ENCODE measurements at places on chromosomes 13 and 19. TPM values are rescaled to one million over a fixed set of nuclear protein-coding genes. Genes with fewer than 3 reads are reported as not detected.

Gene URAD
- total RNA-seq: not detected

- H3K4me3 ChIP-seq: no peak overlapping the region
- no peaks in the 10 kb centered on the region for H3K36me3 ChIP-seq
- no peak for DNase-seq
- no peak overlapping the region for H3K27ac ChIP-seq
- no peaks in the 10 kb centered on the region for H3K27me3 ChIP-seq
Observed at GRCh38 chr19:18093439-18094161, 4.0 kb upstream of the MAST3 start.

GRCh38 chr13:66618702-66619101 lies 611.4 kb downstream of the PCDH9 start:
- no peaks in the 10 kb centered on the region for H3K36me3 ChIP-seq
- no peak overlapping the region for H3K4me3 ChIP-seq
- H3K27me3 ChIP-seq: no peaks in the 10 kb centered on the region
- no peaks in the 10 kb centered on the region for H3K4me1 ChIP-seq
- DNase-seq: no peak

DNA sequence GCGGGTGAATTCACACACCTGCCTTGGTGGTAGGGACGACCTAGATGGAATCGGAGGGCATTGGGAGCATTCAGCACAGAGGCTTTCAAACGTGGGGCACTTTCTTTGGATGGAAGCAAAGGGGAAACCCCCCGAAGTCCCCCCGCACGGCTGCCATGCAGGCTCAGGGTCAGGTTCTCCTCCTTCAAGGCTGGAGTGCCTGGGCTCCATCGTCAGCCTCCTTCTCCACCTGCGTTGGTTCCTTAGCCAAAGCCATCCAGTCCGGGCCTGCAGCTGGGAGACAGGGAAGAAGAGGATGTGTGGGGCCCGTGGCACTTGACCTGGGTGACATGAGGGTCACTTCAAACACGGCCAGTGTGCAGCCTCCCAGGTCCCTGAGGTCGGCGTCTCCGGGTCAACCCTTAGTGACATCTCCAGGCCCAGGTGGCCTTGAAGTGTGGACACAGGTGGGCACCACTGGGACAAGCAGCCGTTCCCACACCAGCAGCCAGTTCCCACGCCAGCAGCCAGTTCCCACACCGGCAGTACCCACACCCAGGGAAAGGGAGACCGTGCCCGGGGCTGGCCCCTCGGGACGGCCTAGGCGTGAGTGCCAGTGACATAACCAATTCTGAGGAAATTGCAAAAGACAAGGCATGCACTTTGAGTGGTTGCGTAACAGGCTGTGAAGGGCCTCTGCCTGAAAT lies 116.0 kb downstream of the SOX1 start:
- H3K27ac ChIP-seq: no peak overlapping the region
- H3K36me3 ChIP-seq: no peaks in the 10 kb centered on the region
- no peak for DNase-seq
- H3K4me1 ChIP-seq: no peaks in the 10 kb centered on the region
- no peak overlapping the region for H3K4me3 ChIP-seq

- DNase-seq: no peak
- no peak overlapping the region for H3K27ac ChIP-seq
- H3K27me3 ChIP-seq: no peaks in the 10 kb centered on the region
- no peaks in the 10 kb centered on the region for H3K36me3 ChIP-seq
- H3K4me3 ChIP-seq: no peak overlapping the region
- peaks cover 3% of the 10 kb centered on the region for H3K4me1 ChIP-seq
Observed at GRCh38 chr19:29420482-29421195, 105.2 kb upstream of the VSTM2B start.

DNA sequence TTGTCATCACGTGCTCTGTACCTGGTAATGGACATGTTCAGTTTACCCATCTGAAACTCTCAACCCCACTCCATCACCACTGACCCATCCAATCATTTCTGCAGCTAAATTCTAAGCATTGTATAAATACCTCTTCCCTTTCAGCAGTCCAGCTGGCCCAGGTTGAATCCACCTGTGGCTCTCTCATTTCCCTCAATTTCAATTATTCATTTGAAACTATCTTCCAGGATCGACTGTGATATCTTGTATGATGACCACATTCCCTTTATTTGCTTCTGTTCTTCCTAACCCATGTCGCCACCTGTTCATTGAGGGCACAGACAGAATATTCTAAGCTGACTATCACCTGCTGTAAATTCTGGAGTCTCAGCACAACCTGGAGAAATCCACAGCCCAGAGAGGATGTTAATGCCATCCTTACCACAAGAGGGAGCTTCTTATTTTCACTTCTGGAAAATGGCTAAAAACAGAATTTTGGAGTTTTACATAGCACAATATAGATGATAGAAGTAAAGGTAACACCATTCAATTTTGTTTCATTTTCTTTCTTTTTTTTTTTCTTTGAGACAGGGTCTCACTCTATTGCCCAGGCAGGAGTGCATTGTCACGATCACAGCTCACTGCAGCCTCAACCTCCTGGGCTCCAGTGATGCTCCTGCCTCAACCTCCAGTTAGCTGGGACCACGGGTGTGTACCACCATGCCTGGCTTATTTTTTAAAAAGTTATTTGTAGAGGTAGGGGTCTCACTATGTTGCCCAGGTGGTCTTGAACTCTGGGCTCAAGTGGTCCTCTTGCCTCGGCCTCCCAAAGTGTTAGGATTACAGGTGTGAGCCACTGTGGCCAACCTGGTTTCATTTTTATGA lies 38.6 kb downstream of the ZNF823 start:
- no peak for DNase-seq
- no peak overlapping the region for H3K4me3 ChIP-seq
- H3K27me3 ChIP-seq: peaks cover 24% of the 10 kb centered on the region

DNA sequence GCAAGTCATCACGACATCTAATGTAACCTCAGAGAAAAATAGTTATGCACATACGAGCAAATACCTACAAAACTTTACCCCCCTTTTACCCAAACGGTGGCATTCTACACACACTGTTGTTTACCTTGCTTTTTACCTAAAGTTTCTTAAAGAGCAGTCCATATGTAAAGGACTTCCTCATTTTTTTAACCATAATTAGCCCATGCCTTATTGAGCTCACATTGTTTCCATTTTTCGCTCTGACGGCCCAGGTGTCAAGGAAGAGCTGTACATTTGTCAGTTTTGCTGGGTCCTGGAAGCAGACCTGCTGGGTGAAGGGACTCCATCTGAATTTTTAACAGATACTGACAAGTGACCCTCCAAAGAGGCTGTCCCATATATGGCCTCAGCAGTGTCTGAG lies 89.4 kb downstream of the STK24 start:
- peaks cover 81% of the 10 kb centered on the region for H3K4me1 ChIP-seq
- no peak overlapping the region for H3K27ac ChIP-seq
- H3K36me3 ChIP-seq: peaks cover 10% of the 10 kb centered on the region
- H3K4me3 ChIP-seq: no peak overlapping the region

GRCh38 chr19:3698974-3699740 lies 1.1 kb downstream of the PIP5K1C start:
- peak overlapping the region; percentile 58 for H3K27ac ChIP-seq
- H3K36me3 ChIP-seq: no peaks in the 10 kb centered on the region

DNA sequence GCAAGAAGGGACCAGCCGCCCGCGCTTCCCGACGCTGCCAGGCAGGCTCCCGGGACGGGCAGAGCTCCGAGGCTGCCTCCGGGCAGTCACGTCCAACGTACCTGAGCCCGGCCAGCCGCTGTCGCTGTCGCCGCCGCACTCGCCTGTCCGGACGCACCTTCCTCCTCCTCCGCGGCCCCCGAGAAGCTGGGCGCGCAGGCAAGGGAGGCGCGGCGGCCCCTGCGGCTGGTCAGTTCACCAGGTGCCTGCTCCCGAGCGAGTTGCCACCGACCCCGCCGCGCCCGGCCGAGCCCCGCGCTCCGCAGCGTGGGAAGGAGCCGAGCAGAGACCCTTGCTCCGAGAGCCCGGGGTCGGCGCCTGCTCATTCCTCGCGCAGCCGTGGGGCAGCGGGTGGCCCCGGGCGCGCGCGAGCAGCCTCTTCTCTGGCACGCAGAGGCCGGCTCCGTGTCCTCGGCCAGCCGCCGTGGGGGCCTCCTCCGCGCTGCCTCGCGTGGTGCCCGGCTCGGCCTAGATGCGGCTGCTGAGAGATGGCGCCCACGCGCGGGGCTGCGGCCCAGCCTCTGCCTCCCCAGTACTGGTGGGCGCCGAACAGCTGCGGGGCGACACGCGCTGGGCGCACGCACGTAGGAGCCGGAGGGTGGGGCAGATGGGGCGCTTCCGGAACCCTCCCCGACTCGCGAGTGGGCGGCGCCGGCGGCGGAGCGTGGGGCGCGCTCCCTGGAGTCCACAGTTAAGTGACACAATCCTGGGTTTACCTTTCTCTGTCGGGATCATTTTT lies 419.4 kb downstream of the UQCRFS1 start:
- no peak overlapping the region for H3K27ac ChIP-seq
- no peak overlapping the region for H3K4me3 ChIP-seq
- H3K4me1 ChIP-seq: no peaks in the 10 kb centered on the region
- H3K27me3 ChIP-seq: peaks cover 55% of the 10 kb centered on the region
- peaks cover 2% of the 10 kb centered on the region for H3K36me3 ChIP-seq

Gene CYP4F22
- 1.3 TPM for total RNA-seq

Gene ZNF221
- total RNA-seq: 1.6 TPM

DNA sequence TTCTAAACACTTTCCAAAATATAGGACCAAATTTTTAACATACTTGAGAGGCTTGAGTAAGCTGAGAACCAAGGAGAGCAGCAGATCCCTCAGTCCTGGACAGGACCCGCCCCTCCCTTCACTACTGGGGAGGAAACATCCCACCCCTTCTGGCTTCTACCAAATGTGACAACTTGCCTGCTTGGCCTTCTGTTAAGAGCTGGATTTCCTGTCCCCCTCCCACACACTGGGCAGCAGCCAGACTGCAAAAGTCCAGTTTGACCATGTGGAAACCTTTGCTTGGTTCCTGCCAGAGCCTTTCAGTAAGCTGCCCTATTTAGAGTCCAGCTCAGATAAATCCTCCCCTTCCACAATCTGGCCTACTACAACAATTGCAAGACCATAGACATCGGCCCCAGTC lies 84.3 kb downstream of the FGF14 start:
- no peaks in the 10 kb centered on the region for H3K4me1 ChIP-seq
- H3K27ac ChIP-seq: no peak overlapping the region
- peaks cover 4% of the 10 kb centered on the region for H3K27me3 ChIP-seq
- DNase-seq: no peak

DNA sequence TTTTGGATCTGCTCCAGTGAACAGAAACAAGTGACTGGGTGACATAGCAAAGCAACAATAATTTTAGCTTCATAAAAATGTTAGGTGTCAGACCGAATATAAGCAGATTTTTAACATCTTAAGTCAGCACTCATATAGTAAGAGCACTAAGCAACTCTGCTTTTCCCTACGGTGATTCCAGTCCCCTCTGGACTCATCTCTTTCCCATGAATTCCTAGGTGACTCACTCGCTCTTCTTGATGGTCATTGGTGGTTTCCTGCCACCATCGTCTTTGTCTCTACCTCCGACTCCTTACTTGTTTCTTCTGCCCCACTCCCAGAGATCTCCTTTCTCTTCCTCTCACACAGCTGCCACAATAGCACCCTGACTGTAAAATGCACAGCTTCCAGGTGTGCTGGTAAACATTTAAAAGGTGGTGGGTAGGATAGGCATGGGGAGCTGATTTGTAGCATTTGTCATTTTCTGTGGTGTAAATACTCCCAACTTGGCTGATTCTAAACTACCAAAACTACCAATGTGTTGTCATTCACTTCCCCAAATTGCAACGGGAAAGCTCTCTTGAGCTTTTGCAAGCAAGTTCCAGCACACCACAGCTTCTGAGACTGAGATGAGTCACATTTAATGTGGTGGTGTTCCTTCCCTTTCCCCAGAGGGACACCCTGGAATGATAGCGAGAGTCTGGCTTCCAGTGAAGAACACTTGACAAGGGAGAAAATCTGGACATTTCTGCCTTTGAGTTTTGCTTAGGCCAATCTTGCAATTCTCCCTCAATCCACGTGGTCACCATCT lies 42.8 kb upstream of the CLDN10 start:
- DNase-seq: no peak
- H3K4me3 ChIP-seq: no peak overlapping the region
- no peaks in the 10 kb centered on the region for H3K4me1 ChIP-seq
- no peak overlapping the region for H3K27ac ChIP-seq
- peaks cover 9% of the 10 kb centered on the region for H3K27me3 ChIP-seq

DNA sequence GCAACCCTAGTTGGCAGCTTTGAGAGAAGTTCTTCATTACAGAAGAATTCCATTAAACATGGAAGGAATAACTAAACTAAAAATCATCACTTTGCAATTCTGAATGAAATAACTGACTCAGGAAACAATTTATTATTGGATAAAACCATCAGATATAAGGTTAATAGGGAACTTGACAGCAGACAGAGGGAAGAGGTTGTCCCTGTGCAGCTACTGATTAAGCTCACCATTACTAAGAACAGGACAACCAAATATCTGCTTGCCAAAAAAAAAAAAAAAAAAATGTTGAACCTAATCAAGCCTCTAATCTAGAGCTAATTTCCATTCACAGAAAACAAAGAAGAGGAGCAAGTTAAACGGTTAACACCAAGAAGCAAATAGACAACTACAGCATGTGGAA lies 12.8 kb downstream of the N4BP2L2 start:
- peaks cover 31% of the 10 kb centered on the region for H3K4me1 ChIP-seq
- H3K27me3 ChIP-seq: no peaks in the 10 kb centered on the region
- H3K27ac ChIP-seq: no peak overlapping the region
- DNase-seq: no peak

DNA sequence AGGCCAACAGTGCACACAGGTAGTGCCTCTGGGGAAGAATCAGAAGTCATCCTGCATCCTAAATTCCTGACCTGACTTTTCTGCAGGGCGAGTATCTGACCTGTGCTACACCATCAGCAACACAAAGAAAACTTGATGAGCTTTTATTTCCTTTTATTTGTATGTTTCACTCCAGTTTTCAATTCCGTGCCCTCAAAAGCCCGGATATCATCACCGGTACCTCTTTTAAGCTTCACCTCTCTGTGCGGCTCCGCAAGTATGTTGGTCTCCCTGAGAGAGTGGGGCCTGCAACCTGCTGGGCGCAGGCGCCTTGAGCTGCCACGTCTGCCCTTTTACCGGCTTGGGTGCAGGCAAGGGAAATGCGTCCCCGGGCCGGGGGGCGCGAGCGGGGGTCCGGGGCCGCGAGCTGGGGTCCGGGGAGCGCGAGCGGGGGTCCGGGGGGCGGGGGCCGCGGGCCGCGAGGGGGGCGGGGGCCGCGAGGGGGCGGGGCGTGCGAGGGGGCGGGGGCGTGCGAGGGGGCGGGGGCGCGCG lies 4.3 kb upstream of the DUXA start:
- peak overlapping the region; percentile 75 for H3K4me3 ChIP-seq
- H3K4me1 ChIP-seq: peaks cover 6% of the 10 kb centered on the region
- H3K27me3 ChIP-seq: peaks cover 3% of the 10 kb centered on the region
- peak overlapping the region; percentile 45 for H3K27ac ChIP-seq

GRCh38 chr13:114269281-114269770 lies 12.1 kb upstream of the UPF3A start:
- no peak for DNase-seq
- H3K36me3 ChIP-seq: peaks cover 56% of the 10 kb centered on the region
- peak overlapping the region; percentile 61 for H3K27ac ChIP-seq

Gene KIR3DL2
- total RNA-seq: not detected

GRCh38 chr13:79018166-79018565 lies 359.2 kb upstream of the OBI1 start:
- no peaks in the 10 kb centered on the region for H3K36me3 ChIP-seq
- H3K4me3 ChIP-seq: no peak overlapping the region
- H3K4me1 ChIP-seq: no peaks in the 10 kb centered on the region
- DNase-seq: no peak
- no peak overlapping the region for H3K27ac ChIP-seq
- H3K27me3 ChIP-seq: peaks cover 9% of the 10 kb centered on the region
